Psoas muscle (tissue), 8 donors: ENCODE measurements at places on chromosomes 7 and 10. TPM values are rescaled to one million over a fixed set of nuclear protein-coding genes. Genes with fewer than 3 reads are reported as not detected.

Gene ADARB2
- total RNA-seq: not detected

GRCh38 chr7:159141660-159142059 lies 3.0 kb downstream of the VIPR2 start:
- DNase-seq: peak; percentile 24
- H3K4me1 ChIP-seq: peaks cover 5% of the 10 kb centered on the region
- H3K27me3 ChIP-seq: peaks cover 29% of the 10 kb centered on the region
- H3K27ac ChIP-seq: peak overlapping the region; percentile 3
- no peaks in the 10 kb centered on the region for H3K36me3 ChIP-seq
- no peak overlapping the region for H3K4me3 ChIP-seq

Gene OR2A1
- total RNA-seq: not detected

DNA sequence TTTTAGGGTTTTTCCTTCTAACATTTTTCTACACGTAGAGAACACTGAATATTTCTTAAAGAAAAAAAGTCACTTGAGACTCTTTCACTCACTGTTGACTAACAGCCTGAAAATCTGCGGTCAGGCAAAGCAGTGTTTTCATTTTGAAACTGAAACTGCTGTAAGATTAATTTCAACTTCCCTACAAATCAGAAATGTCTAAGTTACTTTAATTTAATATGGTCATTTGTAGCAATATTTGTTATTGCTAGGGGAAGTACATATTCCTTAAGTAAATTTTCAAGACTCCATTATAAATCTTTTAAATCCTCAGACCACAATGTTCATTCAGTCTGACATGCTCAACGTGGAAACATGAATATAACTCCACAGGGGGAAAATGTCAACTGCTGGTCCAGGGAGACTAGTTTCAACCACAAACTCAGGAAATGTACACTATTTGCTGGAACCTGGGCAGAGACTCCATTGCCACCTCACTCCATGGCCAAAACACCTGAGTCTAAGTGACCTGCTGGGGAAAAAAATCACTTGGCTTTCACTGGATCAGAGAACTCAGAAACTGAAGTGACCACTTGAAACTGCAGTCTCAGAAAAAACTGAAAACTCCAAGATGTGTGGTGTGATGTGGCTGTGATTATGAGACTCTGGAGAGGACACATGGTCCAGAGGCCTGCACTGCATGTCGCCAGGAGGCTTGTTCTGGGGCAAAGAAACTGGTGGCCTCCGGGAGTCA lies 161.2 kb downstream of the TAX1BP1 start:
- H3K27me3 ChIP-seq: no peaks in the 10 kb centered on the region
- DNase-seq: no peak
- H3K36me3 ChIP-seq: no peaks in the 10 kb centered on the region
- peak overlapping the region; percentile 38 for H3K4me3 ChIP-seq
- peak overlapping the region; percentile 32 for H3K27ac ChIP-seq

GRCh38 chr7:51079494-51079893 lies 237.1 kb downstream of the COBL start:
- H3K4me3 ChIP-seq: no peak overlapping the region
- H3K27ac ChIP-seq: no peak overlapping the region
- DNase-seq: no peak
- H3K27me3 ChIP-seq: no peaks in the 10 kb centered on the region

Gene PHKG1
- 49.2 TPM for total RNA-seq

GRCh38 chr7:4845740-4846142 lies 16.1 kb downstream of the PAPOLB start:
- H3K36me3 ChIP-seq: no peaks in the 10 kb centered on the region
- no peak overlapping the region for H3K4me3 ChIP-seq
- H3K27me3 ChIP-seq: no peaks in the 10 kb centered on the region
- DNase-seq: no peak
- no peak overlapping the region for H3K27ac ChIP-seq

DNA sequence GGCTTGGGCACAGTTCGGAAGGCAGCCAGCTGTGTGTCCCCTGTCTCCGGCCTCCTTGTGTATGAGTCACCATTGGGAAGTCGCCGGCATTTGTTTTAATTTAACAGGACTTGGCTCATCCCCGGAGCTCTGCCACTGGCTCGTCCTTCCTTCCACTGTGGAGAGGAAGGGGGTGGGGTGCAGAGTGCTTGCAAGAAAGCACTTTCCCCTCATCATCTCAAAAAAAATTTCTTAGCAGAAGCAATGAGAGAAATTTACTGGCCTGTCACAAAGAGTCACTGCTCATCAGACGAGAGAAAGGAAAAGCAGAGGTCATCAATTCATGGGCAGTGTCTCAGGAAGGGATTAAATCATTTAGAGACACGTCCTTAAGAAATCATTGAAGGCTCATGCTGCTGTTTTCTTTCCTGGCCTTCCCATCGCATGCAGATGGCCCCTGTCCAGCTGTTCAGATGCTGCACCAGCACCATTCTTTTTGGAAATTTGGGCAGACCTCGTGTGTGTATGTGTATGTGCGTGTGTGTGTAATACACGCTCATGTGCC lies 93.3 kb downstream of the BMS1 start:
- H3K27me3 ChIP-seq: no peaks in the 10 kb centered on the region
- no peaks in the 10 kb centered on the region for H3K36me3 ChIP-seq
- H3K4me1 ChIP-seq: no peaks in the 10 kb centered on the region
- no peak overlapping the region for H3K27ac ChIP-seq

Gene PLEKHS1
- total RNA-seq: not detected

- DNase-seq: no peak
- H3K27me3 ChIP-seq: no peaks in the 10 kb centered on the region
- no peaks in the 10 kb centered on the region for H3K4me1 ChIP-seq
- no peak overlapping the region for H3K4me3 ChIP-seq
- H3K27ac ChIP-seq: no peak overlapping the region
Measured at GRCh38 chr10:63561341-63561740, 40.1 kb downstream of the REEP3 start.

Gene PDE1C
- 0.93 TPM for total RNA-seq

- no peaks in the 10 kb centered on the region for H3K27me3 ChIP-seq
- no peak for DNase-seq
- H3K36me3 ChIP-seq: no peaks in the 10 kb centered on the region
- no peaks in the 10 kb centered on the region for H3K4me1 ChIP-seq
- H3K27ac ChIP-seq: no peak overlapping the region
- no peak overlapping the region for H3K4me3 ChIP-seq
Measured at GRCh38 chr10:62183442-62183841, 85.2 kb downstream of the RTKN2 start.

DNA sequence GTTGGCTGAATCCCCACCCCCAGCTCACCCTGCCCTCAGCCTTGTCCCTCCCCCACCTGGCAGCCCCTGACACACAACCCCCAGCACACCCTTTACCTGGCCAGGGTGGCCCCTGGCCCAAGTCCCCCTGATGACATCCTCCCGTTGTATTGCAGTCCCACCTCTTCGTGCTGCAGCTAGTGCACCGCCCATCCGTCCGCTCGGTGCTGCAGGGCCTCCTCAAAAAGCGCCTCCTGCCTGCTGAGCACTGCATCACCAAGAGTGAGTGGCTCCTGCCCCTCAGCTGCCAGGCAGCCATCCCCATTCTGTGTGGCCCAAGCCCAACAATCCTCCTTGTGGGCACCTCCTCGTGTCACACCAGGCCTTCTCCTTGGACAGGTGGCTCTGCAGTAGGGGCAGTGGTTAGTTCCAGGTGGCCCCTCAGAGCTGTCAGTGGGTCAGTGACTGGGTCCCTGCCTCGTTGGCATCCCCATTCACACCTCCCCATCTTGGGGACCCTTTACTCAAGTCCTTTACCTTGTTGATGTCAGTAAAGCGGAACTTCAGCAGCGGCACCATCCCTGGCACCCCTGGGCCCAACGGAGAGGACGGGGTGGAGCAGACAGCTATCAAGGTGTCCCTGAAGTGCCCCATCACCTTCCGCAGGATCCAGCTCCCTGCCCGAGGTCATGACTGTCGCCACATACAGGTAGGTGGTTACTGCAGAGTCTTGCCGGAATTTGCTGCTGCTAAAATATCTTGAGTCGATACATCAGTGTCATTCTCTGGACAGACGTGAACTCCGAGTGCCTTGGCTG lies 14.3 kb downstream of the ZMIZ2 start:
- DNase-seq: no peak
- H3K27me3 ChIP-seq: no peaks in the 10 kb centered on the region
- H3K27ac ChIP-seq: no peak overlapping the region

Gene AKR1C4
- total RNA-seq: not detected

DNA sequence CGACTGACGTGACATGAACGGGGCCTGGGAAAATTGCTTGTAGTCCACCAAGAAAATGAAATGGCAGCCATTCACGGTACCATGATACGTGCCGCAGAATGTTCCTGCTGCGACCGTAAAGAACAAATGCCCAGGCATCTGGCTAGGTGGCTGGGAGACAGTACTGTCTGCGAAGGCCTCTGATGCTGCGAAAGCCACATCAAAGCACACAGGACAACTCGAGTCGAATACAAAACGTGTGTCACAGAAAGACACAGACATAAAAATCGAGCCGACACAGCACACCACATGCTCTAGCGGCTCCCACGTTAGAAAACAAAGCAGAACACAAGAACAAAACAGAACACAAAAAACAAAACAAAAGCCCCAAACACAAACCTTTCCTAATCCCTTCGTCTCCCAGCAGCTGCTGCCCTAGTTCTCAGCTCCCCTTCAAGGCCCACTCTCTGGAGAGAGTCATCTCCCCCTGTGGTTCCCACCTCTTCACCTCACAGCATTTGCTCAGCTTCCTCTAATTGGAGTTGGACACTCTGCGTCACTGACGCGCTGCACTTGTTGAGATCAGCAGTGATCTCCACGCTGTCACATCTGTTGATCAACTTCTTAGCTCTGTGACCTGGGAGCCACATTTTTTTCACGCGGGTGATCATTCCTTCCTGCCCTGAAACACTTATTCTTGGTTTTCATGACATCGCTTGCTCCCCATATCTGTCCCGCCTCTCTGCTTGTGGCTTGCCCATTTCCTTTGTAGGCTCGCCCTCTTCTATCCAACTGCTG lies 112.2 kb downstream of the CLEC2L start:
- peaks cover 22% of the 10 kb centered on the region for H3K36me3 ChIP-seq
- H3K4me3 ChIP-seq: no peak overlapping the region
- no peaks in the 10 kb centered on the region for H3K4me1 ChIP-seq
- H3K27me3 ChIP-seq: no peaks in the 10 kb centered on the region
- DNase-seq: no peak

Gene FAM25A
- total RNA-seq: not detected

DNA sequence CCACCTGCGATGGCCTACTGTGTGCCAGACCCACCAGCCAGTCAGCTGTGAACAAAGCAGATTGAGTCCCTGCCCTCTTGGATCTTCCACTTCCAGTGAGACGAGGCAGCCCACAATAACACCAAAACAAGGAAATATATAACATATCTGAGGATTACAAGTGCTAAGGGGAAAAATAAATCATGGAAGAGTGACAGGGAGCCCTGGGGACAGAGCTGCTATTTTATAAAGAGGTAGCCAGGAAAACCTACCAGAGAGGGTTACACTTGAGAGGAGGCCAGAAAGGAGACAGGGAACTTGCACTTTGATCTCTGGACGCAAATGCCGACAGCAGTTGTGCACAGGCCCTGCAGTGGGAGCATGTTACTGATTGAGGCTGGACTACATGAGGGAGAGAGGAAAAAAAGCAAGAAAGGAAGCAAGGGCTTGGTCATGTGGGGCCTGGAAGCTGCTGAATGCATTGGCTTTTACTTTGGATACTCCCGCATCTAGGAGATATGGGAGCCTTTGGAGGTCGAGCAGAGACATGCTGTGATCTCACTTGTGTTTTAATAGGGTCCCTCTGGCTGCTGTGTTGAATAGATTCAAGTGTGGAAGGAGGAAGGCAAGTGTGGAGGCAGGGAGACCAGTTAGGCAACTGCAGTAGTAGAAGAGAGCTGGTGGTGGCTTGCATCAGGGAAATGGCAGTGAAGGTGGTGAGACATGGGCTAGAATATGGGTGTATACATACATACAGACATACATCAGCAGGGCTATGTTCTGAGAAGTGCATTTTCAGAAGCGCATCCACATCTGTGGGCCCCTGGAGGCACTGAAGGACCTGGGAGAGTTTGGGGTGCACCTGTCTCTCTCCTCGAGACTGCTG lies 26.2 kb downstream of the MINDY4 start:
- DNase-seq: no peak
- peaks cover 9% of the 10 kb centered on the region for H3K4me1 ChIP-seq
- H3K27ac ChIP-seq: no peak overlapping the region

- no peaks in the 10 kb centered on the region for H3K27me3 ChIP-seq
- H3K36me3 ChIP-seq: no peaks in the 10 kb centered on the region
- H3K27ac ChIP-seq: no peak overlapping the region
- no peaks in the 10 kb centered on the region for H3K4me1 ChIP-seq
Measured at GRCh38 chr7:24245362-24245761, 38.6 kb upstream of the NPY start.

Gene SLC16A12
- 1.9 TPM for total RNA-seq

Gene TUBAL3
- not detected for total RNA-seq

GRCh38 chr7:108669958-108670357 lies 100.3 kb downstream of the DNAJB9 start:
- H3K36me3 ChIP-seq: no peaks in the 10 kb centered on the region
- H3K4me1 ChIP-seq: no peaks in the 10 kb centered on the region
- no peak for DNase-seq
- no peak overlapping the region for H3K27ac ChIP-seq
- H3K4me3 ChIP-seq: no peak overlapping the region

DNA sequence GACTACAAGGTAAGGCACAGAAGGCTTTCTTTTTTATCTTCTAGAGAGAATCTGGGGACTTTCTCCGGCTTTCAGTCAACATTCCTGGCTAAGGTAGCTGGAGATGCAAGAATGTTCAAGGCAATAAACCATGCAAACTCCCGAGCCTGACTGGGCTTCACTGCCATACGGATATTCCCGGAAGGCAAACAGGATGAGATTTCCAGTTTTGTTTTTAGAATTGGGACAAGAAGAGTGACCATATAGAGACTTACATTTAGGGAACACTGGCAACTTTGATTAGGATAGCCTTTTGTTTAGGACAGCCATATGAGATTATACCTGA lies 269 bp downstream of the CALD1 start:
- DNase-seq: no peak
- peak overlapping the region; percentile 66 for H3K4me3 ChIP-seq
- H3K4me1 ChIP-seq: no peaks in the 10 kb centered on the region
- no peaks in the 10 kb centered on the region for H3K27me3 ChIP-seq
- no peaks in the 10 kb centered on the region for H3K36me3 ChIP-seq
- peak overlapping the region; percentile 77 for H3K27ac ChIP-seq

Gene CELF2
- total RNA-seq: 29.0 TPM

- no peaks in the 10 kb centered on the region for H3K4me1 ChIP-seq
- H3K4me3 ChIP-seq: no peak overlapping the region
- H3K27me3 ChIP-seq: no peaks in the 10 kb centered on the region
- H3K27ac ChIP-seq: no peak overlapping the region
- H3K36me3 ChIP-seq: no peaks in the 10 kb centered on the region
- DNase-seq: no peak
Measured at GRCh38 chr7:155315977-155316376, 18.3 kb downstream of the INSIG1 start.

- no peak for DNase-seq
- no peaks in the 10 kb centered on the region for H3K4me1 ChIP-seq
- no peak overlapping the region for H3K27ac ChIP-seq
- H3K27me3 ChIP-seq: no peaks in the 10 kb centered on the region
- no peaks in the 10 kb centered on the region for H3K36me3 ChIP-seq
Measured at GRCh38 chr10:30756151-30756550, 126.6 kb upstream of the LYZL2 start.

- H3K4me1 ChIP-seq: no peaks in the 10 kb centered on the region
- no peak overlapping the region for H3K27ac ChIP-seq
- H3K4me3 ChIP-seq: no peak overlapping the region
- DNase-seq: no peak
- no peaks in the 10 kb centered on the region for H3K36me3 ChIP-seq
Measured at GRCh38 chr10:51599647-51600046, 99.7 kb downstream of the CSTF2T start.

- H3K27ac ChIP-seq: no peak overlapping the region
- no peak overlapping the region for H3K4me3 ChIP-seq
- H3K4me1 ChIP-seq: peaks cover 10% of the 10 kb centered on the region
- peaks cover 95% of the 10 kb centered on the region for H3K27me3 ChIP-seq
- peak; percentile 90 for DNase-seq
Measured at GRCh38 chr7:27196287-27196767, 3.6 kb downstream of the HOXA13 start.
